DMS153 (cell line): ENCODE measurements at places on chromosomes 11 and 22.

GRCh38 chr11:134992981-134993380 is 580.9 kb upstream of the B3GAT1 start:
- DNase-seq = no peak

DNA sequence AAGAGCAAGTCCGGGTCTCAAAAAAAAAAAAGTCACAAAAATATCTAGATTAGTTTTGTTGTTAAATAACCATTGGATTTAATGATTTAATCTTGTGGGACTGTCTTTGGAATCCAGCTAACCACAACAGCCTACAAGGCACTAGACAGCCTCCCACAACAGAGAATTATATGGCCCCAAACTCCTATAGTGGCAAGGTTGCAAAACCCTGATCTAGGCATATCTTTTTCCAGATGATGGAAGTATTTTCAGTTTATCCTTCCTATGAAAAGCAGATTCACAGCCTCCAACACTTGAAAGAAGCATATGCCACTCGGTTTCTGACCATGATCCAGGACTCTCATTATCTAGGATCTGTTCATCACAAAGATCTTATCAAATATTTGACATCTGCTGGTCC is 5.4 kb upstream of the C11orf87 start:
- no peak for DNase-seq

DNA sequence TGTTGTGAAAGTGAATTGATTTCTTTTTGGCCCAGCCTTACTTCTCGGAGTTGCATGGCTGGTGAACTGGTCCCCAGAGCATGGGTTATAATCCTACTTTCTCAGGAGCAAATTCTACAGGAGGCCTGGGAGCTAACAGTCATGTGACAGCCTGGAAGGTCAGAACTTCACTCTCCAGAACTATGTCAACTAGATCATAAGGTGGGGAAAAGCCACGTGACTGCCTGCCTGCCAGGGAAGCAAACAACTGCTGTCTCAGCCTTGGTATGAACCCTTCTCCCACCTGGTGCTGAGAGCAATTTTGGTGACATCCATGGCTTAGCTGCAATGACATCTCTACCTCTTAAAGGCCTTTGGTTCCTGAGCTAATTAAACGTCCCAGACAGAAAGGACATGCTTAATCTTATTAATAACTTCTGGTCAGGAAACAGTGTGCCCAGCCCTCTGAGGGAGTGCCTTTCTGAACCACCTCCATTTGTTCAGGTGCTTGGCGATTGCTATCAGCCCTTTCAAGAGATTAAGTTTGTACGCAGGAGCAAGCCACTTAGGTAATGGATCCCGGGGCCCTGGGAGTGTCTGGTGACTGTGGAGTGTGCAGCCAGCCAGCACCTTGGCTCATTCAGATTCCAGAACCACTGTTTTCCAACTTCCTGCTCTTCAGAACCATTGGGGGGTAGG is 1.4 kb upstream of the CREB3L1 start:
- no peak for DNase-seq

DNA sequence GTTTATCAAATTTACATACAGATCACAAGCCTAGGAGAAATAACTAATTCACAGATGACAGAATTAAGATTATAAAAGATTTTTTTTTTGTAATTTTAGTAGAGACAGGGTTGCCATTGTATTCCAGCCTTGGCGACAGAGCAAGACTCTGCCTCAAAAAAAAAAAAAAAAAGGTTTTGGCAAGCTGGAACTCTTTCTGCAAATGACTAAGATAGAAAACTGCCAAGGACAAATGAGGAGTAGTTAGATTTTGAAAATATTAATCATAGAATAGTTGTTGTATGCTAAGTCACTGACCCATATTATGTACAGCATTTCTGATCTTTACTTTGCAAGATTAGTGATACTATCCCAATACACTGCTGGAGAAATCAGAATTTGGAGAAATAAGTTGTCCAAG is 99.2 kb downstream of the C11orf65 start:
- DNase-seq = no peak

DNA sequence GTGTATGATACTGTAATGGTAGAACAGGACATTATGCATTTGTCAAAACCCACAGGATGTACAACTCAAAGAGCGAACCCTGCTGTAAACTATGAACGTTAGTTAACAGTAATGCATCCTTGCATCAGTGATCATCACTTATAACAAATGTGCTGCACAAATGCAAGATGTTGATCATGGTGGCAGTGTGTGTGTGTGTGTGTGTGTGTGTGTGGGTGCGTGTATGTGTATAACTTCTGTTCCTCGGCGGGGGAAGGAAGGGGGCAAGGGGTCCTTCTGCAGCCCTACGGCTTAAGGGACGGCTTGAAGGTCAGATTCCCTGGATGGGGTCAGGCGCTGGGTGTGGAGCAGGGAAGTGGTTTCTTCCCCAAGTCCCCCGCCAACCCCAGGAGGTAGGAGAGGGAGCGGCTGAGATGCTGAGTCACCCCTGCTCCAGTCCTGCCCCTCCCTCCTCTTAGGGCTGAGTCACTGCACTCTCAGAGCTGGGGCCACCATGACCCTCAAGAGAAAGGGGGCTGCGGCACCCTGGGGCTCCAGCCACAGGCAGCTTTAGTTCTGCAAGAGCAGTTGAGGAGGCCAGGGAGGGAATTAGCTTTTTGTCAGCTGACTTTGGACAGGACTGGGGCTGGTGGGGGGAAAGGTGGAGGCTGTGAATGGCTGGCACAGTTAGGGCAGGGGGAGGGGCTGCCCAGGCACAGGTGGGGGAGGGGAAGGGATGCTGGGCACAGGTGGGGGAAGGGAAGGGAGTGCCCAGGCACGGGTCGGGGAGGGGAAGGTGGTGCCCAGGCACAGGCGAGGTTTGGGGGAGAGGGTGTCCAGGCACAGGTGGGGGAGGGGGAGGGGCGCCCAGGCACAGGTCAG is 8.8 kb upstream of the CTSD start:
- no peak for DNase-seq

- no peak for DNase-seq
Measured at GRCh38 chr11:45643598-45644260, 21.7 kb downstream of the CHST1 start.

DNA sequence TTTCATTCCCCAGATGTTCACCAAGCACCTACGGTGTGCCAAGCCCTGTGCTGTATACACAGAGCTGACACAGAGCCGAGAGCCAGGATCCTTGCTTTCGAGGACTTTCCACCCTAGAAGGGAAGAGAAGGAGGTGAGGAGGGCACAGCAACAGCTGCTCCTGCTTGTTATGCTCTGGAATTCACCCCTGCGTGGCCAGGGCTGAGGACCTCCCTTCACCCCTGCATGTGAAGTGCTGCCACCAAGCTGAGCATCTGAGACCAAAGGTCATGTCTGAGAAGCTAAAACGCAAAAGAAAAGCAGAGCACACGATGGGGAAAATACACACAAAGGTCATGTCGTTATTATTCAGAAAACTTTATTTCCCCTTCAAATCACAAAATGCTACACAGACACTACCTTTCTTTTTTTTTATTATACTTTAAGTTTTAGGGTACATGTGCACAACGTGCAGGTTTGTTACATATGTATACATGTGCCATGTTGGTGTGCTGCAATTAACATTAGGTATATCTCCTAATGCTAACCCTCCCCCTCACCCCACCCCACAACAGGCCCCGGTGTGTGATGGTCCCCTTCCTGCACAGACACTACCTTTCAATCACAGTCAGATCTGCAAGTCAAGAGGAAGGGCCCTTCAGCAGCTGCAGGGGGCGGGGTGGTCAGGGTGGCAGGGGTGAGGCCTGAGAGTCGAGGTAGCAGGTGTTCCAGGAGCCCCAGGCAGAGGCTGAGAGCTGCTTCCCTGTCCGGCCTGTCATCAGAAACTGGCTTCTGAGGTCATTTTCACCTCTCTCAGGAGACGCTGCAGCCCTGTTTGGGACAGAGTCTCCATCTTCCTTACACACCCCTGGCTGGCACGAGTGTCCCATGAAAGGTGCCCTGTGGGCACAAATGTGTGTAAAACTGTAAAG is 40.1 kb upstream of the PRR5 start:
- no peak for DNase-seq

DNA sequence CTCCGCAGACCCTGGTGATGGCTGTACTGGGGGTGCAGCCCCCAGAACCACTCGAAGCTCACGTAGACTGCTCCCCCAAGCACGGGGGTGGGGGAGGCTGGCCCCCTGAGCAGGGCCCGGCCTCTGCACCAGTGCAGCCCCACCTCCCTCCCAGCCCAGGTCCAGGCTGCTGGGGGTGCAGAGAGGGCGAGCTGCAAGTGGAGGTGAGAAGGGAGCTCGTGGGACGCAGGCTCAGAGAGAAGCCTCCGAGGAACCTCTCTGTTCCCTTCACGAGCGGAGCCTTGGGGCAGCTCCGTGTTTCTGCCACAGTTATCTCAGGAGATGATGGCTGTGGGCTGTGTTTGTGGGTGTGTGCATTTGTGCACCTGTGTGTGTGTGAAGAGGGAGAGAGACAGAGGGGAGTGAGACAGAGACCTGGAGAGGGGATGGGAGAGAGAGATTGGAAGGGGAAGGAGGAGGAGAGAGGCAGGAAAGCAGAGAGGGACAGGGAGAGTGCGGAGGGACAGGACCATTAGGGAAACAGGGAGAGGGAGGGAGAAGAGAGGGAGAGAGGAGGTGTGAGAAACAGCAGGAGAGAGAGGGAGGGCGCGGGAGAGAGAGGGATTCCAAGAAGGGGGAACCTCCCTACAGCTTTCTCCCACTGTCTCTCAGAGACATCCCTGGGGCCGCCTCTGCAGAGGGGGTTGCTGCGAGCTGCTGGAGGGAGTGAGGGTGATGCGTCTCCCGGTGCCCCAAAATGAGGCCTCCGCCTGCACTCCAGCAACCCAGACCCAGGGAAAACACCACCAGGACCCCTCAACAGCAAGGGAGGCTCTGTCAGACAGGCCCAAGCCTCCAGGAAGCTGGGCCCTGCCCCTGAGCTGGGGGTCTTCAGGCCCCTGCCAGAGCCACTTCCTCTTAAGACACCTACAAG is 1488.6 kb downstream of the BRD1 start:
- no peak for DNase-seq
